ENCODE measurements at places on chromosomes 6 and 20.

DNA sequence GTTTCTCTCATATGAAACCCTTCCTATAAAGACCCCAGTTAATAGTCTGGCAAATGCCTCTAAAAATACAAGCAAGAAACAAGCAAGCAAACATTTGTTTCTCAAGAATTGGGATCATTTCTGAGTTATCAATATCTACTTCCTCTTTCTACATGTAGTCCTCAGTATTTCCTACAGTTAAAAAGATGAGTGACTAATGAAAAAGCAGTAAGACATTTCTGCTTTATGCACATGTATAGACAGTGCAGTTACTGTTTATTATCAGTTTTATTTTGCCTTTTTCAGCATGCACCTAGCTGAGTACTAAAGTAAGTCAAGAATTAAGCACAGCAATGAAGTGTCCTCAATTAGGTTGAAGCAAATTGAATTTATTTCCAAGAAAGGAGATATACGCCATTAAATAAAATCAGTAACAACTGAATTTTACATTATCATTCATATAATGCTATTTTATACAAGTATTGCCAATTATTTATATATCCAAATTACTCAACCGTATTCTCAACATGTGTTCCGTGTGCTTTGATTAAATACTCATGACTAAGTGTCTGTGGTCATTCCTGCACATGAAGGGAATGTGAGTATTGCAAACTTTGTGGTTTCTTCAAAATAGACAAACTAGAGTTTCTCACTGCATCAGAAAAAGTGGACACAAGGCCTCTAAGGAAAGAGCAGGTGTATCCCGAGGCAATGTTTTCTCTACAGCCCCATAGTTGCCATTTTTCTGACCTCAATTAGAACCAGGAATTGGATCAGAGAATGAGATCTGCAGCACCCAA, 159.3 kb upstream of the MARCKS start:
- peak; percentile 35 for ATAC-seq

GRCh38 chr6:13834790-13835189, 20.4 kb upstream of the MCUR1 start:
- ATAC-seq: no peak

DNA sequence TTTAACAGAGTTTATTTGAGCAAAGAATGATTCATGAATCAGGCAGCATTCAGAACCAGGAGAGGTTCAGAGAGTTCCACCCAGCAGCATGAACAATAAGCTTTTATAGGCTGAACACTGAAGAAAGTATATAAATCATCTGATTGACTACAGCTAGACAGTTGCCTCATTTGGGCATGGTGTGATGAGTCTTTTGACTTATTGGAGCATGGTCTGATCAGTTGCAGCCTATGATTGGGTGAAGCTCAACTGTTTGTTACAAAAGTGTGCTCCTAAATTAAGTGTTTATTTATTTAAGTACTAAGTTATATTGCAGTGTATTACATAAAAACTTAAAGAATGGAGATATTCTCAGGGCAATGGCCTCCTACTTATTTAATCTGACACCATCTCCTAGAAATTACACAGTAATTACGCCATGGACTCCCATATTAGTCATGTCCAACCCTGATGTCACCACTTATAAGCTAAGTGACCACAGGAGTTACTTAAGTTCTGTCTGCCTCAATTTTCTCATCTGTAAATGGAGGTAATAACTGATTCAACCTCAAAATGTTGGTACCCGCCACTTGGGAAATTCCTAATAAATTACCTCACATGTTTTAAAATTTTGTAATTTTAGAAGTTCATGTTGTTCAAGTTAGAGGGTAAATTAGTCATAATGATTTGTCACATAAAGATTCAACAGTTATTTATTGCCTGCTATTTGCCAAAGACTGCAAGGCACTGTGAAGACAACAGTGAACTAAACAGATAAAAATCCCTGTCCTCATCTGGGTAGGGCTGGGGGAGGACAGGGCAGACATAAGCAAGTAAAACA, 15.2 kb upstream of the ROS1 start:
- ATAC-seq: peak; percentile 93

DNA sequence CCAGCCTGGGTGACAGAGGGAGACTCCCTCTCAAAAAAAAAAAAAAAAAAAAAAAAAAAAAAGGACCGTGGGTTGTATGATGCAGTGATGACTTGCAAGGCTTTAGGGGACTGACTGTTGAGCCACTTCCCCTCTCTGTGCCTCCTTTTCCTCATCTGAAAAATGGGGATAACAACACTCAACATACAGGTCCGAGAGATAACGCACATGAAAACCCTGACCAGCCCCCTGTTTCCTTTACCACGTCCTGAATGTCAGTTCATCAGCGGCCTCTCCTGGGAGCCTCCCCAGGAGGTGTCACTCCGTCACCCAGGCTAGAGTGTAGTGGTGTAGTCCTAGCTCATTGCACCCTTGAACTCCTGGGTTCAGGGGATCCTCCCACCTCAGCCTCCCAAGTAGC, 3.9 kb downstream of the SLA2 start:
- ATAC-seq: no peak

GRCh38 chr20:1805161-1805581, 90.0 kb upstream of the SIRPA start:
- no peak for ATAC-seq

GRCh38 chr20:59620860-59621505, 16.6 kb downstream of the PHACTR3 start:
- ATAC-seq: no peak

GRCh38 chr6:42279144-42279781, 61.6 kb upstream of the MRPS10 start:
- peak; percentile 74 for ATAC-seq

DNA sequence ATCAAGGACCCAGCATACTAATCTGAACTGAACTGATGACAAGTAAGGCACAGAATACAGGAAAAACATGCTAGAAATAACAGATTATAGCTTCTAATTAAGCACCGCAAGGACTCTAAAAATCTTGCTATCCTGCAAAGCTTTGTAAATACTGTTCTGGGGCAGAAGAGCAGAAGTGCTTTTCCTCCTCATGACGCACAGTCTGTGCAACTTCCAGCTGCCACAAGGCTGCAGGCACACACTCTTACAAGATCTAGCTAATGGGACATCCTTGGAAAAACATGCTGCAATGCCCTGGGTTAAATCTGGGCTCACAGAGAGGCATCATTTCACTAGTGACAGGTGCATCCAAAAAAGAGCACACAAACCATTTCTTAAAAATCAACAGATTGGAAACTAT, 188.6 kb downstream of the GJA10 start:
- no peak for ATAC-seq

DNA sequence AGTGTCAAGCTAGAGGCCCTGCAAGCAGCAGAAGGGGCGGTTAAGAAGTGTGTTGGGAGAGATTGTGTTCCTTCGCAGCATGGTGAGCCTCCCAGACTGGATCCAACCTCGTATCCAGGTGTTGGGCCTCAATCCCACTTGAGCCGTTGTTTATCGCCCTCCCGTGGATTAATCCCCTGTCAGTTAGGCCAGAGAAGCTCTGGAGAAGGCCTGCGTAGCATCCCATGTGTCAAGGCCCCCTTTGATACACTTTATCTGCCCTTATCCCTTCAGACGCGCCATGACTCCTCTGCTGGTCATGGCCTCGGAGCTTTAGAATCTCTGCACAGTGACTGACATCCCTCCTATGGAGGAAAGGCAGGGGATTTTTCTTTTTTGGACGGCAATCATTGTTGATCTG, 181.0 kb downstream of the ZFP64 start:
- ATAC-seq: no peak

GRCh38 chr6:47653706-47654105, 44.7 kb upstream of the ADGRF4 start:
- no peak for ATAC-seq

DNA sequence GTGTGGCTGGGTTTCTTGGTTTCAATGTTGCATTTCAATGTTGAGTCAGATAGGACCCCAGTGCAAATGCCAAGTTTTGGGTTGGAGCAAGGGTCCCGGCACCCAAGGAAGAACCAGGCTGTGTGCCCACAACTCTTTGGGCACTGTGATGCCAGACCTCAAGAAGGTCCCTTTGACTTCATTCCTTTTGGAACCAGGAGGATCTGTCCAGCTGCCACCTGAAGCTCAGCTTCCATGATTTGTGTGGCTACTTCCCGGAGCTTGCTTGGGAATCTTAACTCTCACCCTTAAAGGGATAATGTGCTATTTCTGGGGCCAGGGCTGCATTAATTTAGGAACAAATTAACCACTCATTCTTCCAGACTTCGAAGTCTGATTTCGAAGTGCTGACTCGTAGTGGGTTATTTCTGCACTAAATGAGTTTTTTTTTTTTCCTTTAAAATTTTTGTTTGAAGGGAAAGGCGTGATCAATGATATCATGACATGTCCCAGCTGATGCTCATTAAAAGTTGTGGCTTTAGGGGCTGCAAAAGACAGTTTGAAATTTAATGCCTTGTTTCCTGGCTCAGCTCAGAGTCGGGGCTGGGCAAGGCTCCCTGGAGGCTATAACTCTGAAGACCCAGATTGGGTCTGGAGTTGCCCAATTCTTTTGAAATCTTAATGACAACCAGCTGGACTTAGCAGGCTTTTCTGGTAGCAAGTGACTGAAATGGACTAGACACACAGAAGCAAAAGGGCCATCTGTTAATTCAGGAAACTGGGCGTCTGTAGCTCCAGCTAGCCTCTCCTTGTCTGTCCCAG, 24.0 kb upstream of the PHACTR3 start:
- peak; percentile 24 for ATAC-seq

DNA sequence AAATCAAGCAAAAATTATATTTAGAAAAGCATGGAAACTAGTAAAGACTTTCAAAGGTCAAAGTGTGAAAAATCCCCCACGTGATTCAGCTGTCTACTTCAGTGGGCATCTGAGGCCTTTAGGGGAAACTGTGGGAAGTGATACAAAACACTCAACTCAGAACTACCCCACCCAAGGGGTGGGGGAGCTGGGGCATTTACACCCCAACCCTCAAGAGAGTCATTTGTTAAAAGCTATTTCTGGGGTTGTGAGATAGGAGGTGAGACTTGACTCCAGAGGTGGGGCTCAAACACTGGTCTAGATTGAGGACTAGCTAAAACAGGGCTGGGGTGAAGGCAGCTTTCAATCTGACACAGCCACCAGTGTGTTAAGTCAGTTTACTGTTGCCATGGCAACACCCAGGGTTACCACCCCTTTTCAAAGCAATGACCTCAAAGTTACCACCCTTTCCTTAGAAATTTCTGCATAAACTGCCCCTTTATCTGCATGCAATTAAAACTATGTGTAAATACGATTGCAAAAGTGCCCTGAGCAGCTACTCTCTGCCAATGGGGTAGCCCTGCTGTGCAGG, 9.9 kb upstream of the GTSF1L start:
- no peak for ATAC-seq

DNA sequence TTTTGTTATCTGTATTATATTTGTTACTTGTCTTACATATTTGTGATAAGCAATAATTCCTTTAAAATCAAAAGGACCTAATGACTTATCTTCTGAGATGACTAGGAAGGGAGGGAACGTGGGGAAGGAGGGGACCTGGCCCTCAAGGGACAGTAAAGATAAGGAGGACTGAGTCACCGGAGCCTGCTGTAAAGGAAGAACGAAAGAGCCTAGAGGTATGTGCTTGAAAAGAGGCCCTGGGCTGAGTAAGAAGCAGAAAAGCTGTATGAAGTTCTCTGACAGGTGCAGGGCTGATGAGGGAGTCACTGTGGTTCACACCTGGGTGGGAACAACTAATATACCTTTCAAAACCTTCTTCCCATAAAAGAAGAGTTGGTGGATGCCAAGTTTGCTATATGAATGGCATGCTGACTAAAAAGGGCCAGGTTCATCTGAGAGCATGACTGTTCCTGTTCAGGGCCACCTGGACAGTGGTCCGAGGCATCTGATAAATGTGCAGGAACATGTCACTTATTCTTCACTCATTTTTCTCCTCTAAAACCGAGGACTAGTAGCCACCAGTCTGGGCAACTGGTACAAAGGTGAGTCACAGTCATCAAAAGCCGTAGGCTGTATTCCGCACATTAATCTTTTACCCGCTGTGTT, 111.3 kb downstream of the TNFAIP3 start:
- no peak for ATAC-seq

DNA sequence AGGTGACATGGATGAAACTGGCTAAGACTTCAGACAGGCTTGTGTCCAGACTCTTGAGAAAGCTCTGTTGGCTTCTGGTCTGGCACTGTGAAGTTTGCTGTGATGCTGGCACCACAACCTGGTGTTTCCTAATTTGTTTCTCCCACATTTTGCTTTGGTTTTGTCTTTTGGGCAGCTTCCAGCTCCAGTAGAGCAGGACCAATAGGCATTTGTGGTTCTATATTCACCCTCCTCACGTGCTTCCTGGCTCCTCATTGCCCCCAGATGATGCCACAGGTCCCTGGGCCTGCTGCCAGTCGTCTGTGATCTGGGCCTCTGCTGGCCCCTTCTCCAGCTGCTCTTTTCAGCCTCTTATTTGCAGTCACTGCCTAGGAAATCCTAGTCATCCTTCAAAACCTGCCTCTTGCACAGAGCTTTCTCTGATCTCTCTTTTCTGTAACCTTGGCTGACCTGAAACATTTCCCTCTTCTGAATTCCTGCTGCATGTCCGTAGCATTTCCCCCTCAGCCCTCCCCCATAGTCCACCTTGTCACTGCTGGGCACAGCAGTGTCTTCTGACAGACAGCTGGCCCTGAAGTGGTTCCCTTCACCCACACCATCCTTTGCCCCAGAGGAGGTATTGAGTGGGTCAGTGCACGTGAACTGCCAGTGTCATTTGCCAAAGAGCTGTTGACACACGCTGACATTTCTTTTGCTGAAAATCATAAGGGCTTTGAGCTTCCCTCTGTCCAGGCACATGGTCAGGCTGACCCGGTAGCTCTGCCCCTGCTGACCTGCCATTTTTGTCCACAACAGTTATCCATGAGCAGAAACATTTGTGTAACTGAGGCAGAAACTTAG, 63.0 kb downstream of the PTPN1 start:
- ATAC-seq: peak; percentile 65

- no peak for ATAC-seq
These were observed 590 bp downstream of the C20orf204 start for GRCh38 chr20:64036346-64037198.

- ATAC-seq: no peak
These were observed 46.4 kb downstream of the ORC3 start for GRCh38 chr6:87636315-87636714.

- no peak for ATAC-seq
These were observed 55.1 kb downstream of the HNF4A start for GRCh38 chr20:44410583-44411019.

DNA sequence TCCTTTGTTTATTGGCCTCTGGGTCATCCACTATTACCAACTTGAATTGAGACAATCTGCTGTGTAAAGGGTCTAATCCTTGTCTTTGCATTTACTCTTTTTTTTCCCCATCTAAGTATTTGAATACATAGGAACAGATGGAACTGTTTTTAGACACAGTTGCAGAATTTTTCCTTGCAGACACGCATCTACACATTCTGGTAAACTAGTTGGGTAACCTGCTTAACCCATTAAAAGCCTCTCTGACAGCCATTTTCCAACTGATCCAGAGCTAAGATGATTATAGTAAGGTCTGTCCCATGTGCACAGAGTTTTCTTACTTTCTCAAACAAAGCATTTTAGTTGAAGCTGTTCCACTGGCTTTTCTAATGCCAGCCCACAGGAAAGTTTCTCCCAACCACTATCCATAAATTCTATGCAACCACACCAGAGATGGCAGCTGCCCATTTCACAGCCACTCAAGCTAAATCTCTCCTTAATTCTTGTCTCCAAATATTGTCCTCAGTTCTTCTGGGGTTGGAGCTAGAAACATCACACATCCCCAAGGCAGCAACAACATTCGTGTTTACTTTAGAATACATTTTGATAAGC, 492.1 kb downstream of the MAFB start:
- no peak for ATAC-seq

- ATAC-seq: no peak
These were observed 21.9 kb downstream of the ZNF217 start for GRCh38 chr20:53571555-53572286.

- no peak for ATAC-seq
These were observed 15.9 kb upstream of the ITPR3 start for GRCh38 chr6:33604941-33605854.
